ENCODE measurements at places on chromosomes 4 and X.

GRCh38 chrX:12494400-12495138 lies 296.6 kb upstream of the PRPS2 start:
- DNase-seq = no peak

GRCh38 chrX:17007134-17007768 lies 60.8 kb downstream of the REPS2 start:
- peak; percentile 22 for DNase-seq

DNA sequence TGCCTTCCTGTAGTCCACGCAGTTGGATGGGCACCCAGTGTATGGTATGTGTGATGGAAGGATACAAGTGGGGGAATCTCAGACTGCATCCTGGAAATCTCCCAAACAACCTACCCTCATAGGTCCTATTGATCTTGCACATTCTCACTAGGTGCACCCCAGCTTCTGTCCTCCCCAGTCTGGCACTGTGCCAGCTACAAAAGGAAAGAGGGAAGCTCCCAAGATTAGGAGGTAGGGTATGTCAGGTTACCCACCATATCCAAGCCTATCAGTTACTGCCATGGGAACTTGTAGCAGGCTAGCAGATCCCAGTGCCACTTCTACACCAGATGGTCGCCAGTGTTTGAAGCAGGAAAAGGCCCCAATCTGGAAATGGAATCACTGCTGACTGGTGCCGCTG lies 11.6 kb downstream of the TBX22 start:
- DNase-seq = no peak

GRCh38 chrX:630007-630611 lies 482 bp upstream of the SHOX start:
- no peak for DNase-seq

DNA sequence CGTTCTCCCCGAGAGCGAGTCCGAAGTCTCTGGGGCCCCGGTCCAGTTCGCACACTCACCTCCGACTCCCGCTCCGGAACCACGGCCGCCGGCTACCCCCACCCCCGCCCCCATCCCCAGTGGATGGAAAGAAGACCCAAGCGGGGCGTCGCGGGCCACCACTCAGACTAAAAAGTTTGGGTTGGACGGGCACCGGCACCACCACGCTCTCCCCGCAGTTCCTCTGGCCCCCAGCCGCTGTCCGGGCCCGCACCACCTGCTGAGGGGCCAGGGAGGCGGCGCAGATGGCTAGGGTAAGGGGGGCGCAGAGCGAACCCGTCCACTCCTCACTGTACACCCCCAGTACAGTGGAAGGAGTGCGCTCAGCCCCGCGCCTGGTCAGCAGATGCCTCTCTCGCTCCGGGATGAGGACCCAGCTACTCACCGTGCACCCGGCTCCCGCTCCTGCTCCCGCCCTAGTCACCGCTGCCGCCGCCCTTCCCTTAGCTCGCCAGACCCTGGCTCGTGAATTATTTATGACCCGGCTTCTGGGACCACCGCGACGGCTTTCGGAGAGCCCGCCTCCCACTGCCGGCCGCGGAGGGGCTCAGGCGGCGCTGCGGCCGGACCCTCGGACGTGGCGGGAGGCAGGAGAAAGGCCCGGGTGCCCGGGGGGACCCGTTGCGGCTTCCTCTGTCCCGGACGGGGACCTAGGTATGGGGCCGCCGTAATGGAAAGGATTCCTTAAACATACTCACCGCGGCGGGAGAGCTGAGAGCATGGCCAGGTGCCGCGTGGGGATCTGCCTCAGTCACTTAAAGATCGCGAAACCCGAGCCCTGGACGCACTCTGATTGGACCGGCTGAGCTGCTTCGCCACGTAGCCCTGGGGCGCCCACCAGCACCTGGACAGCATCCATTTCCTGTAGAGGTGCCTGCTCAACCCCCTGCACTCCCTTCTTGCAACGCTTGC lies at the start of gene PROM1:
Gene PROM1 (minus strand): TSS at position 783 of the 951 bp plus-strand sequence. CDS start 8,117 bp downstream, outside the sequence.
- no peak for DNase-seq

Data from fibroblast of skin of abdomen (primary cell).